ENCODE measurements at places on chromosomes 7 and 10. TPM values are rescaled to one million over a fixed set of nuclear protein-coding genes. Genes with fewer than 3 reads are reported as not detected.
A peak's percentile ranks its signal among the peaks of the same experiment; 100 is the strongest.

- DNase-seq: no peak
Measured at GRCh38 chr10:130336617-130337304, 200.6 kb downstream of the GLRX3 start.

CYP26A1 gene
- not detected for total RNA-seq

DNA sequence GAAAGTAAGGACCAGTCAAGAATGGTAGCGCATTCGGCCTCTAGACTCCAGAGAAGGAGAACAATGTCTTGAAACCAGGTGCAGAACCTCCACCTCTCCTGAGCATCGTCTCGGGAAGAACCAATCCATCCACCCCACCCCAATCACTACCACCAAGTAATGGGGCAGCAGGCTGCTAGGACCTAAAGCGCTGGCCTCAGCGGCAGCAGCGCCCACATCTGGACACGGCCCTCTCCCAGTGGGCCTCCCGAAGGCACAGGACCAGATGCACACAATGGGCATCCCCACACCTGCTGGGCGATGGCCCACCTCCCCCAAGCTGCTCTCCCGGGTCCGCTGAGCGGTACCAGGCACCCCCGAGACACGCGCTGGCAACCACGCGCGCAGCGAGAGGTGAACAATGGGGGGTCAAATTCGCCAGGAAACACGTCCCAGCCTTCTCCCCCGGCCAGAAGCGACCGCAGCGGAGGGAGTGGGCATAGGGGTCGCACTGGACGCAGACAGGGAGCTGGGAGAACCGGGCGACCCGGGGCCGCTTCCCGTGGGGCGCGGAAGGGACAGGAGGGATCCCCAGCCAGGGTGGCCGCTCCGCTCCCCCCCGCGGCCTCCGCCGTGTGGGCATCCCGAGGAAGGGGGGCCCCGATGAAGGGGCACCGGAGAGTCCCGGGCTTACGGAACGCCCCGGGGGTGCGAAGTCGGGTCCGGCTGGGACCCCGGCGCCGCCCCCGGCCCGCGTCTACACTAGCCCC, 506 bp downstream of the CTTNBP2 start:
- DNase-seq: peak; percentile 17

- DNase-seq: no peak
Measured at GRCh38 chr10:93143281-93143680, 69.6 kb downstream of the CYP26A1 start.

- DNase-seq: peak; percentile 92
Measured at GRCh38 chr7:22559829-22560489, 60.0 kb upstream of the STEAP1B start.

LDB3 gene
- under 0.01 TPM for total RNA-seq

CRYGN gene
- 0.16 TPM for total RNA-seq

DNA sequence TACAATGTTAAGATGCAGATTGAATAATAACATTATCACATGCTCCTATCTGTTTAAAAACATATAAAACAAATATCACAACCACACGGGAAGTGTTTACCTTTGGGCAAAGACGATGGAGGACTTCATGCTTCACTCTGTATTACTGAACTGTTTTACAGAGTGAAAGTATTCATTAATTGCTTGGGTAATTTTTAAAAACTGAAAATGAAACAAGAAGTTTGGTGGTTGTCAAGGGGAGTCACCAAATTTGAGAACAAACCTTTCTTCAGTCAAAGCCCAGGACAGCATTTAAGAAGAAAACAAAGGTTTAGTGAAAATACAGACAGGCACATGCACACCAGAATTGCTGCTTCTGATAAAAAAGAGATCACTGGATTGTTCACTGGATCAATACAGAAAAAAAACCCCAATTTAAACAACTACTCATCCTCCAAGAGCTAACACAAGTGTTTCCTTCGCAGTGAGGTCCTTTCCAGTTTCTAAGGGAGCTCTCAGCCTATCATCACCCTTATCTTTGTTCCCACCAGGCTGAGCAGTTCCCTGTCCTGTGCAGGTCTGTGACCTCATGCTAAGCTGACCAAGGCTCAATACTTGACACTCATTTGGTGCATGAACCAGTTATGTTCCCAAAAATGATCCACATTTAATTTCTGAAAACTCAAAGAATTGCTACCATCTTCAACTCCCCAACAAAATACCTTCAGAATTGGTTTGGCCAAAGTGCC, 8.8 kb downstream of the PARP12 start:
- DNase-seq: no peak

GRCh38 chr7:4692055-4692454, 10.0 kb downstream of the FOXK1 start:
- DNase-seq: peak; percentile 82

GRCh38 chr10:130378556-130379400, 242.6 kb downstream of the GLRX3 start:
- DNase-seq: no peak

DNA sequence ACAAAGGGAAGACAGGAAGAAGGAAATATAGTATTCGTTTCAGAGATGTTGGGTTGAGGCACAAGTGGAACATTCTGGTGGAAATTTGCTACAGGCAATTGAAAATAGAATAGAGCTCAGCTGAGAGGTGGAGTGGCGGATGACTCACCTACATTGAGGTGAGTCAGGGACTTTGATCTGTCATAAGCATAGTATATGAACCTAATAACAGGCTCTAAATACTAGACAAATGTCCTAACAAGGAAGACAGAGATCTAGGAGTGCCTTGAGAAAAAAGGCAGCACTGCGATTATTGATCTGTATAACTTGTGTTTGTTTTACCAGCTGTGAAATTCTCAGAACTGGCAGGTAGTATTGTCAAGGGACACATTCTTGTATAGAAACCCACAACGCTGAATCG, 907 bp upstream of the IFRD1 start:
- DNase-seq: peak; percentile 29

DNA sequence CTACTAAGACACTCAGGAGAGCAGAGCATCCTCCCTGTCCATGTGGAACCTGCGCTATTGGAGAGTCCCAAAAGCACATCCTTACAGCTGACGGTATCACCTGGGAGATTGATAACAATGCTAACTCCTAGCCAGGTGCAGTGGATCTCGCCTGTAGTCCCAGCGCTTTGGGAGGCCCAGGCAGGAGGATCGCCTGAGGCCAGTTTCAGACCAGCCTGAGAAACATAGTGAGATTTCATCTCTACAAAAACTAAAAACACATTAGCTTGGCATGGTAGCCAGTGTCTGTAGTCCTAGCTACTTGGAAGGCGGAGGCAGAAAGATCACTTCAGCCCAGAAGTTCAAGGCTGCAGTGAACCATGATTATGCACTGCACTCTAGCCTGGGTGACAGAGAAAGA, 174.9 kb downstream of the ARHGAP12 start:
- no peak for DNase-seq

GRCh38 chr10:77710081-77710551, 72.5 kb upstream of the KCNMA1 start:
- no peak for DNase-seq

CABCOCO1 gene
- 3.4 TPM for total RNA-seq

- peak; percentile 94 for DNase-seq
Measured at GRCh38 chr10:130109796-130110245, 809 bp downstream of the C10orf143 start.

- DNase-seq: no peak
Measured at GRCh38 chr7:149787428-149788299, 14.3 kb upstream of the ZNF467 start.

DNA sequence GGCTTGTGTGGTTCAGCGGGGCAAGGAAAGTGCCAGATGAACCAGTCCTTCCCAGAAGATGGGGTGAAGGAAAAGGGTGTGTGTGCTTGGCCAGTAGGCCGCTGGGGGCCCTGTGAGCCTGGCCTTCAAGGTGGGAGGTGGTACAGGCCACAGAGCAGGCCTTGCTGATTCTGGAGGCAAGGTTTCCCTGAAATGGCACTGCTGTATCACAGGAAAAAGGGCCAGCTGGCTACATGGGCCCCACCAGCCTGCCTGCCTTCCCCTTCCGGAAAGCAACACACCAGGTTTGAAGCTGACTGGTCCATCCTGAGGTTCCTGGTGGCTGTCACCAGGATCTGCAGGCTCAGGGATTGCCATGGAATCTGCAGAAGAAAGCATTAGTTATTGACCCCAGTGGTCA, 12.5 kb downstream of the MMRN2 start:
- no peak for DNase-seq

ZNF3 gene
- total RNA-seq: 71.3 TPM

ACTR3C gene
- not detected for total RNA-seq

DNA sequence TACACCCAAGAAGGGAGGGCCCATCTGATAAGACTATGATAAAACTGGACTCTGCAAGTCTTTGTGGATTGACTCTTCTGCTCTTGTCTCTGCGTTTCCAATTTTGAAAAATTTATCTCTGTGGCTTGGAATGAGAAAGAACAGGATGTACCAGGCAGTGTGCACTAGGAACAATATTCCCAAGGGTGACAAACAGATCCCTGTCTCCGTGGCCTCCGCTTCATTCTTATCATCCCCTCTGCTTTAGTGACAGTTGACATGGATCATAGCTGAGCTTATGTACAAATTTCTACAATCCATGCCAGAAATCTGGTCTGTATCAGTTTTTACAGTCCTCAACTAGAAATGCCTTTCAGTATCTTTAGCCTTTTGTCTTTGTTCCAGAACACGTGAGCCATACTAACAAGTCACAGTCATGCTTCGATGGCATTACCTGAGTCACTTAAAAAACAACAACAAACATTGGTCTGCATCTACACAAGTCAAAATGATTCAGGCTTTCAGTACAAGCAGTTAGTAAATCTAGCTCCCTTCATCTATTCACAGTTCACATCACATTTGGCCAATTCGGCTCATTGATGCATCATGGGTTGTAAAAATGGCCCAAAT, 393.6 kb upstream of the CELF2 start:
- no peak for DNase-seq

- no peak for DNase-seq
Measured at GRCh38 chr10:60238759-60239100, 150.9 kb downstream of the ANK3 start.

GALNT17 gene
- not detected for total RNA-seq

- no peak for DNase-seq
Measured at GRCh38 chr10:10094691-10095090, 923.0 kb upstream of the CELF2 start.

DNA sequence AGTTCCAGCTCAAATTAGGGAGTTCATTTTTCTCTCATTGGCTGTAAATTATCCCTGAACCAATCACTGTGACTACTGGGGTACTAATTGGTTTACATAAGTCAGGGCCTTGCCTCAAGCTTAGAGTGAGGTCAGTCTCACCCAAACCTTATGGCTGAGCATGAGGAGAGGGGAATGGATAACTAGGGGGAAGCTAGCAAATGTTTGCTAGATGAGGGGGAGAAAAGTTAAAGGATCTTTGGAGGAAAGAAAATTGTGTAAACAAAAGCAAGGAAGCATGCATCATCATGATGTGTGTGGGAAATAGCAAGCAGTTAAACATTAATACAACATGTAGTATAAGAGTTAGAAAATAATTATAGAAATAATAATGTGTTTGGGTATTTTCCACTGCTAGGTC, 121.9 kb downstream of the BBS9 start:
- DNase-seq: no peak

NKX1-2 gene
- not detected for total RNA-seq

DNA sequence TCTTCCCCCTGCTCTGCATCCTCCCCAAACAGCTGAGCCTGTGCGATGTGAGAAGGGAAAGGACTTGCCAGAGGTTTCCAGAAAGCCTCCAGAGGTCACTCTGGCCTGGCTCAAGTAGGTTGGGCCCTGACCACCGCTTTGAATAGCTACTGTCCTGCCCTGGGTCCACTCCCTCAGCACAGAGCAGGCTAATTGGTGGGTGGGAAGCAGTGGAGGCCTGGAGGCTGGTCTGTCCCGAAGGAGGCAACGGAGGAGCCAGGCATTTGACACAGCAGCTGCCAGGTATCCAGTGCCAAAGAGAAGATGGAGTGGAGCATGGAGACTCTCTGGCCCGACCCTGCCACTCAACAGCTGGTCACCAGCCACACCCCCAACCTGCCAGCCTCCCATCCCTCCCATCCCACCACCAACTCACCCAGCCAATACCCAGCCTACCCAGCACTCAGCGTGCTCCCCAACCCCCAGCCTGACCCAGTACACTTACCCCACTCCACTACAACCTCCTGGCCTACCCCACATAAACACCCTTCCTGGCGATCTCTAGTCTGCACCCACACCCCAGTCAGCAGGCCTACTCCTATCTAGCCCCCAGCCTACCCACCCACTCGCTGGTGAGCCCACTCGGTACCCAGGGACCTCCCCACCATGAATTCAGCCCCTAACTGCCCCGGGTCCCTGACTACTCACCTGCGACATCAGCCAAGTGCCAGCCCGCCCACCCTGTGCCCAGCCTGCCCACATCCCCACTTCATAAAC, 64.6 kb upstream of the COL13A1 start:
- no peak for DNase-seq

SLC26A4 gene
- 0.65 TPM for total RNA-seq

- DNase-seq: no peak
Measured at GRCh38 chr10:78570633-78571235, 498.0 kb upstream of the ZMIZ1 start.

GRCh38 chr7:81499262-81500116, 270.4 kb downstream of the HGF start:
- peak; percentile 94 for DNase-seq

DNA sequence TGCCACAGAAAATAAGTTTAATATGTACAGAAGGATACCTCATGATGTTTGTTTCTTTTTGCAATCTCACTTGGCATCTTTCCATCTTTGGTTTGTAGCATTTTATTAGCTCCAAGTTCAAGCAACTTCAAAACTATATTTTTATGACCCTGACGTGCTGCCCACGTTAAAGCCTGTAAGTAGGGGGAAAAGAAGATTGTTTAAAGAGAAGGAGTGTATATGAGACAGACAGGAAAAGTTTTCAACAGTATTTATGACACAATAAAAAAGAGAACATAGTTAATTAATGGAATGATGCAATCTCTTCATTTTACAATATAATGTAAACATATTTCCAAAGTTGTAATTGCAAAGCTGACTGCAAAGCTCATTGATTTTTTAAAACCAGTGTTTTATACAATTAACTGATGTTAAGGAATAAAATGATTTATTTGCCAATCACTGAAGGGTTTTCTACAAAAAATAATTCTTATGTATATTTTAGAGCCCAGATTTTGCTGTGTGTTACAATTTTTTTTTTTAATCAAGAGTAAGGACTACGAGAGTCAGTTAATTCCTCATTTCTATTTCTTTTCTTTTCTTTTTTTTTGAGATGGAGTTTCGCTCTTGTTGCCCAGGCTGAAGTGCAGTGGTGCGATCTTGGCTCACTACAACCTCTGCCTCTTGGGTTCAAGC, 42.5 kb downstream of the ASZ1 start:
- DNase-seq: no peak

PLCE1 gene
- 4.2 TPM for total RNA-seq

DNA sequence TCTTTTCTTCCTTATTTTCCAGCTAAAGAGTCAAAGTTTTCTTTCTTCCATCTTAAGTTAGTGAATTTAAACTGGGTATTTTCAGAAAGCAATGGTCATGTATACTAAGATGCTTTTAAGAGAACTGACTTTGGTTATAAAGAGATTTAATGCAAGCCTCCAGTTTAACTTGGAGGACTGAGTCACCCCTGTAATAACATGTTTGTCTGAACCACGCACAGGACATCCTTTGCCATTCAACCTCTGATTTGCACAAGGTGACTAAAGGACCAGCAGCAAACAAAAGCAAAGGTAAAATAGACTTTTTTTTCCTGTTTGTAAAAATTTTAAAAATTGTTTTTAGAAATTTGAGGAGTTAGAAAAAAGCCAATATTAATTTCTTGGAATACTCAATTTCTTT, 2.9 kb downstream of the HYAL4 start:
- no peak for DNase-seq

- DNase-seq: no peak
Measured at GRCh38 chr10:35668865-35669650, 27.0 kb upstream of the FZD8 start.

GRCh38 chr7:52077571-52077970, 761.0 kb upstream of the COBL start:
- no peak for DNase-seq

GRCh38 chr7:2034291-2035201, 198.2 kb downstream of the MAD1L1 start:
- no peak for DNase-seq

All from fibroblast of the aortic adventitia (primary cell).